Bone marrow (tissue), 2 donors: ENCODE measurements at places on chromosomes 7 and 10.

DNA sequence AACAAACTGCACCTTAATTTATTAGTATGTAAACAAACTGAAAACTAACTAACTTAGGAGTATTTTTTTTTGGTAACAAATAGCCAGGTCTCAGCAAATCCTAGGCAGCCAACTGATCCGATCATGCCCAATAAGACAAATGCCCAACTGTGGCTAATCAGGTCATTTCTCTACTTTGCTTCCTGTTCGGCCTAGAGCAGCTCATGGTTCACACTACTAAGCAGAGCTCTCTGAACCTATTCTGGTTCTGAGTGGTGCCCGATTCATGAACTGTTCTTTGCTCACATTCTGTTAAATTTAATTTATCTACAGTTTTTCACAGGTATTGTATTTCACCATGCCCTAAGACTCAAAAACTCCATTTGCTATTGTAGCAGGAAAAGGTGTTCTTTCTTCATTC is 55.1 kb downstream of the CCDC3 start:
- no peak for DNase-seq

- DNase-seq, result no peak
Observed at GRCh38 chr10:31908157-31908556, 20.5 kb downstream of the ARHGAP12 start.

GRCh38 chr7:157757776-157758467 is 421.1 kb downstream of the DNAJB6 start:
- no peak for DNase-seq

- no peak for DNase-seq
Observed at GRCh38 chr7:31363051-31363450, 22.5 kb upstream of the NEUROD6 start.

DNA sequence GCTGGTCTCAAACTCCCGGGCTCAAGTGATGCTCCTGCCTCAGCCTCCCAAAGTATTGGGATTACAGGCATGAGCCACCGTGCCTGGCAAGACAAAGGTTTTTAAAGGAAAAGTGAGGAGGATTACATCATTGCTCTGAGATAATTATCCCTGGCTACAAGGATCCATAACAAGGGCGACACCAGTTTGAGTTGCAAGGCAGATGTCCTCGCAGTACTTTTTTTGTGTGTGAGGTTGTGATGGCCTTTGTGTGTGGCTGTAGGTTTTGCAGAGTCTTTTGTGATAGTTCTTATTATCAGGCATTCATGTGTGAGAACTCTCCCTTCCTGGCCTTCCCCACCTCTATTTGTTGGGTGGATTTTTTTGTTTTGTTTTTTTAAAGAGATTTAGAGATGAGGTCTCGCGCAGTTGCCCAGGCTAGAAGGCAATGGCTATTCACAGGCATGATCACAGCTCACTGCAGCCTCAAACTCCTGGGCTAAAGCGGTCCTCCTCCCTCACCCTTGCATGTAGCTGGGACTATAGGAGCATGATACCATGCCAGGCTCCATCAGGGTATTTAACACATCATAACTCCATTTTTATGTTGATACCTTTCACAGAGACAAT is 10.0 kb downstream of the BTBD16 start:
- no peak for DNase-seq

DNA sequence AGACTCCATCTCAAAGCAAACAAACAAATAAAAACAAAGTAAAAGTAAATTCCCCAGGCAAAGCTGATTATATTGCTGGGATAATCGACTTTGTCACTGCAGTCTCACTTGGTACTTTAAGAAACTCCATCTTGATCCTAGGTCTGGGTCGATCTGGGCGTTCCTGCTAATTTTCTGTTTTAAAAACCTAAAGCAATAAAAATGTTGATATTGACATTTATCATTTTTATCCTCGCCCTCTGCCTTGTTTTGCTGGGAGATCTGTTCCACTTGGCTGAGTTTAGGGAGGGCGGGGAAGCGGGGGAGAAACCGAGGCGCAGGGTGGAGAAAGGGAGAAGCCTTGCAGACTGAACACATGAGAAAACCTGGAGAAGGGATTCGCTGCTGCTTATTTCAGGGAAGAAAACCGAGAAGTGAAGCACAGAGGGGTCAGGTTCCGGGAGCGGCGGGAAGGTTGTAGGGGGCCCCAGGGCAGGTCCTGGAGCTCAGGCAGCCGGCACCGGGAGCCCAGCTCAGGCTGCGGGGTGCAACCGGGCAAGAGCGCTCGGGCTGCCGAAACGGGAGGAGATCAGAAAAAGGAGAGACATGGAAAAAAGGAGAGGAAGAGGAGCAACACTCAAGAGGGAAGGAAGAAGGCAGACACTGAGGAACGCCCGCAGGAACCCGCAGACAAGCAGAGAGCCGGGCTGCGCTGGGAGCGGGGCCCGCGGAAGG is 27.3 kb upstream of the KMT2C start:
- no peak for DNase-seq

GRCh38 chr7:99079104-99079503 is 64.8 kb downstream of the SMURF1 start:
- DNase-seq, result no peak

- no peak for DNase-seq
Observed at GRCh38 chr10:133035952-133036351, 51.8 kb upstream of the ADGRA1 start.

DNA sequence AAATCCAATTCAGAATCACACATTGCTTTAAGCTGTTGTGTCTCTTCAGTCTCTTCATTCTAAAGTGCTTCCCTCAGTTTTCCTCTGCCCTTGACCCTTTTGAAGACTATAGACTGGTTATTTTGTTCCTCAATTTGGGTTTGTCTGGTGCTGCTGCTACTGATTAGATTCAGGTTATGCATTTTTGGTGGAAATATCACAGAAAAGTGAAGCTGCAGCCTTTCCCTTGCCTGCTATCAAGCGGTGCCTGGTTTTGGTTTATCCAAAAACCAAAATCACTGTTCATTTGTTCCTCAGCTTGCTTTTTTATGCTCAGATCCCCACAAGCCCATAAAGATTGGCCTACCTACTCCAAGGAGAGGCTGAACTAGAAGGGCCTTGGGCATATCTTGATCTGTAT is 55.2 kb downstream of the ELMO1 start:
- DNase-seq, result no peak

DNA sequence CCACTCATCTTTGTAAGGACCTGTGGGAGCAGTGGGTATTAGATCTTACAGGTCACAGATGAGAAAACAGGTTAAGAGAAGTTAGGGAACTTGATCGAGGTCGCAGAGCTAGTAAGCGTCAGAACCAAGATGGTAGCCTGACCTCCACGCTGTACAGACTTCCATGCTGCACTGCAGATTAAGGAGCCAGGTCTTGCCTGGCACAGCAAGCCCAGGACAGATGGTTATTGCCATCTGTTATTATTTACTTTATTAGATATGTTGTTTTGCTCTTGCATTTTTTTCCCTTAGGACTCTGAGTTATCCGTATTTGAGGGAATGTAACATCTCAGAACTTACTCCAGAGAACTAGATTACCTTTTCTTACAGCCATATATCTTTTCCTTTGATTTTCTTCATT is 147.2 kb downstream of the NSUN6 start:
- DNase-seq, result no peak

DNA sequence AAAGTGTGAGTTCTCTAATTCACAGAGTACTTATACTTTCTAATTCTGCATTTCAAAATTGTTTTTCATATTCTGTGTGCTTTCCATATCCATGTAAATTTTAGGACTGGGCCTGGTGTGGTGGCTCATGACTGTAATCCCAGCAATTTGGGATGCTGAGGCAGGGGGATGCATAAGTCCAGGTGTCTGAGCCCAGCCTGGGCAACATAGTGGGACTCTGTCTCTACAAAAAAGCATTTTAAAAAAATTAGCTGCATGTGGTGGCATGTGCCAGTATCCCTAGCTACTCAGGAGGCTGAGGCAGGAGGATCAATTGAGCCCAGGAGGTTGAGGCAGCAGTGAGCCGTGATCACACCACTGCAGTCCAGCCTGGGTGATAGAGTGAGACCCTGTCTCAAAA is 382.6 kb upstream of the AKR1E2 start:
- DNase-seq, result no peak

GRCh38 chr7:43362652-43363034 is 220.3 kb upstream of the STK17A start:
- DNase-seq, result no peak

DNA sequence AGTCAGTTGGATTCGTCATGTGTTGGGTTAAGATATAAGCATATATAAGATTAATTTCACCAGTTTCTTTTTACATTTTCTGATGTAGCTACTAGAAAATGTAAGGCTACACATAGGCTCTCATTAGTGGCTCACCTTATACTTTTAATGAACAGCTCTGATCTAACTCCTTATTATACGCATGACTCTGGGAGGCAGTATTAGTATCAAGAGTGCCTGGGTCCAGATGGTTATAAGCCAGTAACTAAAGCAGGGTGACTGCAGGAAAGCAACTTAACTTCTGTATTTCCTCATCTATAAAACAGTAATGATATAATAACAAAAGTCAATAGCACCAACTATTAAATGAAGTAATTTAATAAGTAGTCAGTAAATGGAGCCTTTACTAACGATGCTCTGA is 1.4 kb upstream of the ELMO1 start:
- DNase-seq, result no peak

GRCh38 chr7:152633072-152633471 is 42.9 kb downstream of the XRCC2 start:
- DNase-seq, result no peak

- DNase-seq, result no peak
Observed at GRCh38 chr10:103835096-103836050, 20.0 kb downstream of the SH3PXD2A start.

- DNase-seq, result no peak
Observed at GRCh38 chr10:19421674-19422073, 373.1 kb downstream of the MALRD1 start.

DNA sequence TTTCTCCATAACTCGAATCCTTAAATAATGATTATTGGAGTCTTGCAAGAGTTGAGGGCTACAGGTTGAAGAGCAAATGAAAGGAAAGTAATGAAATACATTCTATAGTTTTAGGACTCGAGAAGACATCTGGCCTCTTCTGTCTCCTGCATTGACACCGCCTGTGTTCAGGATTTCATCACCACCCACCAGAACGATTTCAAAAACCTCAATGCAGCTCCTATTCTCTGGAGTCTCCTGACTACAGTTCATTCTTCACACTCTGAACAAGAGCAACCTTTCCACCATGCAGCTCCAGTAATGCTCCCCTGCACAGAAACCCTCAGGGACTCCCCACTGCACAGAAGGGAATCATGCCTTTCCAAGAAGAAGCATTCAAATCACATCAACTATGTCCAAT is 5.5 kb downstream of the IL15RA start:
- no peak for DNase-seq

- DNase-seq, result no peak
Observed at GRCh38 chr7:136030330-136030729, 53.2 kb upstream of the MTPN start.

DNA sequence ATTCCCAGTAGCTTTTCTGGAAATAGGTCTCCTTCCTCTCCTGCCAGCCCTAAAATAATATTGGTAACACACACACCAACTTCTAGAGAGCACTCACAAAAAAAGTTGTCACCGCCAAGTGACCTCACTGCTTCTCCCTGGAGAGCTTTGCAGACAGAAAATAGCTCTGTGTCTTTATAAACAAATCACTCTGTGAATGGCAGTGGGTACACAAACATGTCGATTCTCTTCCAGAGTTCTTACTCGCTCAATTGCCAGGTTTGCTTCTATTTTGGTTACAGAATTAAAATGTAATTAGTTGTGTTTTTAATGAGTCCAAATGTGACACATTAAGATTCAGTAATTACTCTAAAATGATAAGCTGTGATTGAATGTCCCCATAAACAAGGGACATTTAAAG is 649.2 kb upstream of the C7orf33 start:
- no peak for DNase-seq

DNA sequence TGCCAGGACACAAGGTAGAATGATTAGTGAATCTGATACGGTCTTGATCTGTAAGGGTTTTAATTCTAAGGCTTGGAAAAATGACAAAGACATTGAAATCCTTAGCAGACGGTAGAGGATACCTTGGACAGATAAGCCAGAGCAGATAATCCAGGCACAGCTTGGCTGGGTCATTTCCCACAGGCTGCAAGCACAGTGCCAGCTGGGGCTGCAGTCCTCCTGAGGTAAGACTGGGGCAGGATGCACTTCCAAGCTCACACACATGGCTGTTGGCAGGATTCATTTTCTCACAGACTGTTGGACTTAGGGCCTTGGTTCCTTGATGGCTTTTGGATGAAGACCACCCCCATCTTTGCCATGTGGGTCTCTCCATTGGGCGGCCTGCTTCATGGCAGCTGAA is 63.2 kb upstream of the BMPER start:
- no peak for DNase-seq

DNA sequence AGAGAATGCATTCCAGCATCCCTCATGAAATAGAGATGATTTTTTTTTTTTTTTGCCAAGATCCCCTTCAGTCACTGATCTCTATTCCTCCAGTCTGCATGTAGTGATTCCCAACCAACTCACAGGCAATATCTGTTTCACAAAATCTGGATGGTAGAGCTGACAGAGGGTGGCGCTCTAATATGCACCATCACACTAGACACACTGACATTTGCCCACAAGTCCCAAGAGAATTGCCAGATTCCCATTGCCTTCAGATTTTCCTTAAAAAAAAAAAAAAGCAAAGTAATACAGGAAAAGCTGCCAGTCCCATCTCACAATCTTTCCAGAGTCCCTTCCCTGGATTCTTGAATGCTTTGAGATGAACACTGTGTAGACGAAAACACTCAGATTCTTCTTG is 301.0 kb downstream of the SORCS1 start:
- DNase-seq, result no peak

DNA sequence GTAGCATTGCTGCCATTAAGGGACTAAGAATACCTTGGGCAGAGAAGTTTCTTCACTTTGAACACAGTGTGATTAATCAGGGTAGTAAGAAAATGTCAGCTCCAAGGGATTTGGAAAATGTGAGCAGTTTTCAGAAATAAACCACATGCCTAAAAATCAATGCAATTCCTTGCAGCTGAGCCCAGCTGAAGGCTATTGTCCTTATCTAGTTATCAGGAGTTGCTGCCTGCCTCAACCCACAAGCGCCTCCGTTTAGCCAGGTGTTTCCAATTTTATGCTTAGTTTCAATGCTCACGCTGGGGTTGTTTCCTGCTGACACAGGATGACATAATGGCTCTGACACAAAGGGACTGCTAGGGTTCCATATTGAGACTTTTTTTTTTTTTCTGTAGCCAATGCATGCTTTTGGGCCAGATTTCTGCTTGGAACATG is 132.3 kb upstream of the ANK3 start:
- no peak for DNase-seq

DNA sequence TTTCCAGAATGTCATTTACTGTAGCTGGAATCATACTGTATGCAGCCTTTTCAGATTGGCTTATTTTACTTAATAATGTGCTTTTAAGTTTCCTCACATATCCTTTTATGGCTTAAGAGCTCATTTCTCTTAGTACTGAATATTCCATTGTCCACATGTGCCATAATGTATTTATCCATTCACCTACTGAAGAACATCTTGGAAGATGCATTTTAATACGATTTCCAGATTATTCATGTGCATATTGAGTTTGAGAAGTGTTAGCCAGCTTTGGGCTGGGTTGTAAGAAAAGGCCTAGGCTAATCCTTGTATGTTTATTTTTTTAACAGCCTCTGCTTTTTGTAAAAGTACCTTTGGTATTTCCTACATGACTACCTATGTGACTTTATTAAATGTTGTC is 109.3 kb upstream of the MDFIC start:
- DNase-seq, result no peak

GRCh38 chr7:34837316-34837715 is 179.3 kb downstream of the NPSR1 start:
- no peak for DNase-seq

GRCh38 chr10:34742456-34742855 is 72.6 kb downstream of the PARD3 start:
- no peak for DNase-seq

GRCh38 chr7:71705901-71706596 is 574.1 kb downstream of the GALNT17 start:
- DNase-seq, result no peak
